ENCODE measurements at places on chromosomes 4 and X.

DNA sequence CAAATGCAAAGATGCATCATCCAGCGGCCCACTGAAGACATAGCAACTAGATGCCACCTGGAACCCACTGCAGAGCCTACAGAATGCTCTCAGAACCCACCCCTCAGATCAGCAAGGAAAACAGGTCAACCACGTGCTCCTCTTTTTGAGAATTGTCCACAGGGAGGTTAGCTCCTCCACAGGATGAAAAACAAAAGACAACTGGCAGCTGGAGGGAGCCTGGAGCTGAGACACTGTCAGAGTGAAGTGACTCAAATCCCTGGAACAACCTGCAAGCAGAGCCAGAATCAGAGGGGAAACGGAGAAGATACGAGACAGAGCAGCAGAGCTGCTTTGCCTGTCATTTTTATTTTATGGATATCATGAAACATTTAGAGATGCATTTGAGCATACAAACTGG, 277.6 kb downstream of the GASK1B start:
- DNase-seq, result no peak

GRCh38 chrX:64842492-64842891, 133.8 kb downstream of the ZC4H2 start:
- no peak for DNase-seq

DNA sequence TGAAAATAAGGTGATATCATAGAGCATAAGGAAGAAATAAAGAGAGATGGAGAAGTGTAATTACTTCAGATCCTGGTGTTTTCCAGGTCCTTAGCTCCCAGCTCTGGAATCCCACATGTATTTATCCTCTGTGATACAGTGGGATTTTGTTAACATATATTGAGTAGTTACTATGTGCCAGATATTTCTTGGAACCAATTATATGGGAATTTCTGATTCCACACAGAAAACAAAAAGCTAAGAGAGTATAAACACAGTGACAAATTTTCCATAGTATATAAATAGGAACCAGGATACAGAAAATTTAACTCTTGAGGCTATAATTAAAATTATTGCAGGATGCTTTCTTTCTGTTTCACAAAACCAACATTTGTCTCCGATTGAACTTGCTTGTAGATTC, 1067.5 kb downstream of the PCDH7 start:
- DNase-seq, result no peak

DNA sequence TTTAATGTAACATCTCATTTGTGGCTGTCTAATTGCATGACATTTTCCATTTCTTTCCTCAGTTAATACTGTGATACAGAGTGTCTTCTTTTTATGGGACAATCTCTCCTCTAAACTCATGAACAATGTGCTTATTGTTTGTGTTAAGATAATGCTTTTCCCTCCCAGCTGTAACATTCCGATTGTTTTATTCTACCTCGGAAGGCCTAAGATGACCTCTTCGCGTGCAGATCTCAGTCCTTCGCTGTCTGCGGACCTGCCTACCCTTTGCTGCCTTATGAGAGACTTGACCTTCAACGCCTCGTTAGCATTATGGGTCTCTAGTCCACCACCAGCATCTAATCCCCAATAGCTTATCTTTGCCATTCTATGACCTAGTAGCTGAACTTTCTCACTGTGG, 29.8 kb upstream of the ZFP42 start:
- DNase-seq, result no peak
